ENCODE measurements at places on chromosomes 12 and 14.
A peak's percentile ranks its signal among the peaks of the same experiment; 100 is the strongest.

DNA sequence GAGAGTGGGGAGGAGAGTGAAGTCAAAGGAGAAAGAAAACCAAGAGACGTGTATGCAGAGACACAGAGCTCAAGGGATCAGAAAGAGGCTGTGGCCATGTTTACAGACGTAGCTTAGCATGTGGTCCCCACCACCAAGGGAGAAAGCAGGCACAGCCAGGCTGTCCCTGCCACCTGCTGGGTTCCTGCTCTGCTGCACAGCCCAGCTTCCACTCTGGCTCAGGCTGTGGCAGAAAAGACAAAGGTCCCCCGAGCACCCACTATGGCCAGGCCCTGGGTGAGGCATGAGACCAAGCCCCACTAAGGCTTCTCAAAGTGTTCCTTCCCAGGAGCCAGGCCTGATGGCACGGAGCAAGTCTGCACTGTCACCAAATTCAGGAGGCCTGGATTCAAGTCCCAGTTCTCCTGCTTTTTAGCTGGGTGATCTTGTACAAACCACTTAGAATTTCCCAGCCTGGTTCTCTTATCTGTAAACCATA is 25.9 kb upstream of the COL2A1 start:
- DNase-seq = no peak

- DNase-seq = peak; percentile 42
Measured at GRCh38 chr14:50559990-50560930, at the start of gene ATL1. ATL1 (plus strand) TSS chr14:50560145; CDS start chr14:50560266, 121 bp downstream.

GRCh38 chr14:24432259-24433131 is 2.7 kb downstream of the KHNYN start:
- no peak for DNase-seq

DNA sequence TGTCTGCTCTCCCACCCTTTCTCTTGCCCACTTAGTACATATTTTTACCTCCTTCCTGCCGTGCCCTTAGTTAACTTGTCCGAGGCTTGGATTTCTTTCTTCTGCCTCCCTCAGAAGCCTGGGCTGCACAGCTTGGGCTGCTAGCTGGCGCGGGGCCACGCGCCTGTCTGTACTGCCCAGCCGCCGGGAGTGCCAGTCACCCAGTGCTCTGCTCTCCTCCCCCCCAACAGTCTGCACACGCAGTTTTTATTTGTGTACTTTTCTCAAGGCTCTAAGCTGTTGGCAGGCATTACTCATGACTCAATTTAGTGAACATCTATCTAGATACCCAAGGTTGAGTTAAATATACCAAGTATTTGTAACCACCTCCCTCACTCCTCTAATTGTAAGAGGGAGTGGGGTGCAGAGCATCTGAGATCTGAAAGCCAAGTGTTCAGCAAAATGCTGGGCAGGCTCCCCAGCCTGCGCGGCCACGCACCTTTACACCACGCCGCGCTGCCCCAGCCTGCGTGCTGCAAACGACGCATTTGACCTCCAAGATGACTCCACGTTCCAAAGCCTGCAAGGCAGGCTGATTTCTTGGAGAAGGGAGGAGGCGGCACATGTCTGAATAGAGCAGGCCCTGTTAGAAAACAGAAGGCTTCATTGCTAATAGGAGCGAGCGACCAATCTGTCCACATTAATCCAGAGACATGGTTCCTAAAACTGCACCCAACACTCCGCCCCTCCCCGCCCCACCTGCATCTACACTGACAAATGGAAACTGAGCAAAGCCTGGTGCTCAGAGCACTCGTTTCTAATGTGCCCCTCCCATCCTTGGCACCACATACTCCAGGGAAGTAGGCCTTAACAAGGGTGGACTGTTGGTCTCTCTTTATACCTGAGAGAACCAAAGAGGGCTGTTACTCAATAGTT is 18.2 kb upstream of the CACNA2D4 start:
- no peak for DNase-seq

DNA sequence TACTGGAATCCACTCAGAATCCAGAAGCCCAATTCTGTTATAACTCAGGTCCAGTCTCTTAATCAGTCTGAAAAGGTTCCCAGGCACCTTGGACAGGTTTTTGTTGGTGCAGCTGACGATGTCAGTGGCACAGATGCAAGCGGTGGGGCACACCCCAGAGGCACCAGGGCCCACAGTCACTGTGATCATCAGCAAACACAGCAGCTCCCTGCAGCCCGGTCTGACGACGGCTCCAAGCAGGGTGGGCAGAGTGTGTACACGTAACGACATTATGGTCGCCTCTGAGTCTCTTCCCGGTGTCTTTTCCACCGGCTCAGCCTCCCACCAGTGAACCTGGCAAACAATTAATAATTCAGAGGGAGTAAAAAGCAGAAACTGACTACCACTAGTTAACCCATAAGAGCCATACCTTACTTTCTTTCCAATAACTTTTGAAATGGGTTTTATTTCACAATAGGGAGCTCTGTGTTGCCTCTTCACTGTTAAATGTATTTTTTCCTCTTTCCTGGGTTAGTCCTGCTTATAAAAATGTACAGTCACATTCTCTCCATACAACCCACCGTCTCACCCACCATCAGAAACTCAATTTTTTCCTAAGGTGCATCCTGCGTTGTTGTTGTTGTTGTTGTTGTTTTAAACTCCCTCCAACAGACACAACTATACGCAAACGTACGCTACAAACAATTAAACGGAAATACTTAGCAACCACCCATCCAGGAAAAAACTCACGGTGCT is 521 bp upstream of the PCED1B start:
- DNase-seq = no peak

DNA sequence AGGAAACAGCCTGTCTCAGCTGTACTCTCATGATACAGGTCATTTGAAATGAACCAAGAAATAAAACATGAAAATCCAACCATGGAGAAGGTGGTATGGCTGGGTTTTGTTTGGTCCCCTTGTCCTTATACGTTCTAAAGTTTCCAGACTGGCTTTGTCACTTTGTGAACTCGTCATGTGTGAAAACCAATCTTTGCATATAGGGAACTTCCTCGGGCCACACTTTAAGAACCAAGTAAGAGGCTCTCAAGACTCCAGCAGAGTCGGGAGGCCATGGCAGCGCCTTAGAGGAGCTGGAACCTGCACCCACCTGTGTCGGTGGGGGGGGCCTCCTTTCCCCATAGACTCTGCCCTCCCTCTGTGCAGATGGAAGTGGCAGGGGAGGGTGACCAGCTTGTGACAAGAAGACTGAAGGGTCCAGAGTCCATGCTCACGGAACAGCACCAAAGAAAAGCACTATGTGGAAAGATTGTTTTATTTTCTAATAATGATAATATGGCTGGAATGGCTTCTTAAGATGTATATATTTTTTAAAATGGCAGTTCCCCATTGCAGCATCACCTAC is 125.3 kb downstream of the ESRRB start:
- DNase-seq = no peak

GRCh38 chr14:91254461-91254860 is 10.0 kb upstream of the GPR68 start:
- no peak for DNase-seq

DNA sequence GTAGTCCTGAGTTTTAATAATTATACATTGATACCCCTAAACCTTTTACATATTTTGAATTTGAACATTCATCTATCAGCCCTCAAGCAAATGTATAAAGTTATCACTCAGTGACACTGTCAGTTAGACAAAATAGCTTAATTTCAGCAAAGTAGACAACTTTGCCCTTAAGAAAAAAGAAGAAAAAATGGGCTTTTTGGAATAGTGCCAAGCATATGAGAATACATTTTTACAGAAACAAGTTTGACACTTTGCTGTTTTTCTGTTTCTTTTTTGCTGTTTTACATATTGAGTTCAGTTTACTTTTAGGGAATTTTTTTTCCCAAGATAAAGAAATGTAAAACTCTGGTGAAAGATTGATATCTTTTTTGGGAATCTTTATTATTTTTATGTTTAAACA is 14.3 kb downstream of the TBK1 start:
- DNase-seq = no peak

DNA sequence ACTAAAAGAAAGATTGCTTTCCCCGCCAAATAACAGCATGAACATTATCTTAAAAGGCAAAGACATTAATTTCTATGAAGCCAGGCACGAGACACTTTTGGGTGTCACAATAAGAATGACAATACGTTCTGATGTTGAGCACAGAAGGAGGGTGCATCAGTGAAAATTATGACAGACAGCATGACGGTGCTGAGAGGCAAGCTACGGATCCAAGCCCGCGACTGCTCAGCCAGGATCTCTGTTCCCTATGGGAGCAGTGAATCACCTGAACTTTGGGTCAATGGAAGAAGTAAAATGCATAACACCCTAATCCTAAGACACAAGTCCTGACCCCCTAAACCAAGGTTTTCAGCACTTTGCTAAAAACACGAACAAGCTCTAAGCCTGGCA is 51.7 kb downstream of the SLC25A47 start:
- no peak for DNase-seq

DNA sequence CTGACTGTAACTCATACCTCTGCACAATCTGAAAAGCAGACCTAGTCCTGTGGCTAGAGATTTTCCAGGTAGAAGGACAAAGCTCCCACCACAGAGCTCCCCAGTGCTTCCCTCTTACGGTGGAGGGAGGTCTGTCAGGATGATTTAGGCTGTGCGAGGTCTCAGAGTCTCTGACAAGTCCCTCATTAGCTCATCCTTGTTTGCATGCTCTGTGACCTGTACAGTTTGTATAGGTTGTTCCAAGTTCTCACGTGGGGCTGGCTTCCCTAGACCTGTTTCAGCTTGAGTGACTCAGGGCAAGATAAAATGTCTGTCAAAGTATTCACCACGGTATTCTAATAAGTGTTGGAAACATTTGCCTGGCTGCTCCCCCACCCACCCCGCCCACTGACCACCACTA is 34.8 kb downstream of the ASCL1 start:
- no peak for DNase-seq

DNA sequence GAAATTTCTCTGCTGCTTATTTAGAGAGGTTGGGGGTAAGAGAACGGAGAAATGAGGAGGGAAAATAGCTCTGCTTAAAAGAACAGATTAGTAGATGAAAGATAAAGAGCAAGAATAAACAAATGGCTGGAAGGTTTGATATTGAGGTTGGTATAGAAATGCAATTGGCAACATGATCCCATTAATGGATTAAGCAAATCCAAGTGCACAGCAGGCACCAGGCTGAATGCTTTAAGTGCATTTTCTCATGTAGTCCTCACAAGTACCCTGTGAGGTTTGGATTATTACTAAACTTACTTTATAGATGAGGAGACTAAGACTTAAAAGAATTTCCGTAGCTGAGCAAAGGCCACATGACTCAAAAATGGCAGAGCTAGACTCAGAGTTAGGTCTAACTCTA is 76.9 kb upstream of the ATF1 start:
- no peak for DNase-seq

DNA sequence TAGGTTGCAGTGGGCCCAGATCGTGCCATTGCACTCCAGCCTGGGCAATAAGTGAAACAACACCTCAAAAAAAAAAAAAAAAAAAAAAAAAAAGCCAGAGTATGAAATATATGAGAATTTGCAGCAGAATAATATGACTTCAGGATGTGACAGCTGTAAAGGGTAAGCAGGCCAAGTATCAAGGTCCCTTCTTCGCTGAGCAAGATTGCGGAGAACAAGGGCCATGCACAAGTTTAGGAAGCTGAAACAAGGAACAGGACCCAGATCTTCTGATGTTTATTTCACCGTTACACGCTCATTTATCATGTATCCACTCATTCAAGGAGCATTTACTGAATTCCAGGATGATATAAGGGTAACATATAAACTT is 659 bp upstream of the FOXJ2 start:
- DNase-seq = no peak

GRCh38 chr14:93716002-93716745 is 72.1 kb downstream of the PRIMA1 start:
- DNase-seq = no peak

DNA sequence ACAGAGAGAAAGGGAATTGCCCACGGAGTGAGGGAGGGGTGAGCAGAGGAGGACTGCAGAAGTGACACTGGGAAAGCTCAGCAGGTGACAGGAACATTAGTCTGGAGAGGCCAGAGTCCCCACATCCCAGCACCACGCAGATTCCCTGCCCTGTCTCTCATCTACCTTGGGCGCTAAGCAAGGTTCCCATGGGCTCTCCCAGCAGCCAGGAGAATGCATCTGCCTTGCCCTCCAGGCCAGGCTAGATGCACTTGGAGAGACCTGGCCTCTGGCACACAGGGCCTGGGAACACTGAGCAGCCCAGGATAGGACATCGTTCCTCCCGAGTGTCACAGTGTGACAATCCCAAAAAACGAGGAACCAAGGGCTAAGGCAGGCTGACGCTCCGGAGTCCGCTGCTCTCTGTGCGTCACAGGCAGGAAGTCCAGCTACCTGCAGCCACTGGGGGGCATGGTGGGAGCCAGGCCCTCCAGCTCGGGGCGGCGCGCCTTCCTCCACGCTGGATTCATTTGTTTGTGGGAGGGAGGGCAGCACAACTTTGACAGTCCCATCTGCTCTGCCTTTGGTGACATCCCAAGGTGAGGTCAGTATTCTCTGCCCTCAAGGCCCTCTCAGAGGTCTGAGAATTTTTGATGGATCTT is 5.4 kb upstream of the NGB start:
- DNase-seq = no peak

GRCh38 chr12:20097626-20098025 is 270.7 kb upstream of the PDE3A start:
- no peak for DNase-seq

- DNase-seq = no peak
Measured at GRCh38 chr14:66624336-66624937, 116.5 kb downstream of the GPHN start.

DNA sequence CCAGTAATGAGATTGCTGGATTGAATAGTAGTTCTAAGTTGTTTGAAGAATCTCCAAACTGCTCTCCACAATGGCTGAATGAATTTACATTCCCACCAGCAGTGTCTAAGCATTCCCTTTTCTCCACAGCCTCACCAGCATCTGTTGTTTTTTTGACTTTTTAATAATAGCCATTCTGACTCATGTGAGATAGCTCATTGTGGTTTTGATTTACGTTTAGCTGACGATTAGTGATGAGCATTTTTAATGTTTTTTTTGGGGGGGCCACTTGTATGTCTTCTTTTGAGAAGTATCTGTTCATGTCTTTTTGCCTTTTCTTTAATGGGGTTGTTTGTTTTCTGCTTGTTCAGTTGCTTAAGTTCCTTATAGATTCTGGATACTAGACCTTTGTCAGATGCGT is 8.1 kb upstream of the SLC15A5 start:
- DNase-seq = no peak

DNA sequence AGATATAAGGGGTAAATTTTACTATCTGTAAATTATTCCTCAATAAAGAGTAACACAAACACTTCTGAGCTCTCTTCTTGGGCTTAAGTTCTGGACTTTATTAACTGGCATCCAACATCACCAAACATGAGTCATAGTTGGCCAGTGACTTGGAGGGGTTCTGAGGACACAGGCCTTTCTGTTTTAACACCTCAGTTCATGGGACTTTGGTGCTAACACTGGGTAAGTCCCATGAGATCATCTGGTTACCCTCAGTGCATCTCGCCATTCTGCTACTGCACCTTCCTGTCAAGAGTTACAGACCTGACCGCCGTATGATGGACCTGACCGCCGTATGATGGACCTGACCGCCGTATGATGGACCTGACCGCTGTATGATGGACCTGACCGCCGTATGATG is 9.9 kb downstream of the SLC15A4 start:
- DNase-seq = no peak

DNA sequence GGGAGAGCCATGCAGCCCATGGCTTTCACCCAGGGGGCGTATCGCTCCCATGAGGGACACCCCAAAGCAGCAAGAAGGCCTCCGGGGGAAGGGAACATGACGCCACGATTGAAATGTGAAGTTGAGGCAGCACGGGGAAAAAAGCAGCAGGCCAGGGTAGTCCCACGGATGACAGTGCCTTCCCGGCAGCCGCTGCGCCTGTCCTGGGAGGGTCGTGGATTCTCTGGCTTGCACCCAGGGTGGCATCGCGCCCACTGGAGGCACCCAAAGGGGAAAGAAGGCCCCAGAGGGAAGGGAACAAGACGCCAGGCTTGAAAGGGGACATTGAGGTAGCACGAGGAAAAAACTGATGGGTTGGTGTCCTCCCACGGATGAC is 161.6 kb upstream of the ALG10B start:
- DNase-seq = no peak

All from activated T-cell treated with anti-CD3 and anti-CD28 coated beads for 48 hours (primary cell).